Activated CD4-positive, alpha-beta memory T cell treated with anti-CD3 and anti-CD28 coated beads, Interleukin-2, amount 10 ng/mL, durations not matched to agents 7 days and 5 days (primary cell): ENCODE measurements at places on chromosomes 3 and 15.

GRCh38 chr3:169886671-169887070 lies 16.9 kb upstream of the LRRC31 start:
- DNase-seq, result no peak

GRCh38 chr15:57614241-57614640 lies 22.5 kb downstream of the MYZAP start:
- no peak for DNase-seq

DNA sequence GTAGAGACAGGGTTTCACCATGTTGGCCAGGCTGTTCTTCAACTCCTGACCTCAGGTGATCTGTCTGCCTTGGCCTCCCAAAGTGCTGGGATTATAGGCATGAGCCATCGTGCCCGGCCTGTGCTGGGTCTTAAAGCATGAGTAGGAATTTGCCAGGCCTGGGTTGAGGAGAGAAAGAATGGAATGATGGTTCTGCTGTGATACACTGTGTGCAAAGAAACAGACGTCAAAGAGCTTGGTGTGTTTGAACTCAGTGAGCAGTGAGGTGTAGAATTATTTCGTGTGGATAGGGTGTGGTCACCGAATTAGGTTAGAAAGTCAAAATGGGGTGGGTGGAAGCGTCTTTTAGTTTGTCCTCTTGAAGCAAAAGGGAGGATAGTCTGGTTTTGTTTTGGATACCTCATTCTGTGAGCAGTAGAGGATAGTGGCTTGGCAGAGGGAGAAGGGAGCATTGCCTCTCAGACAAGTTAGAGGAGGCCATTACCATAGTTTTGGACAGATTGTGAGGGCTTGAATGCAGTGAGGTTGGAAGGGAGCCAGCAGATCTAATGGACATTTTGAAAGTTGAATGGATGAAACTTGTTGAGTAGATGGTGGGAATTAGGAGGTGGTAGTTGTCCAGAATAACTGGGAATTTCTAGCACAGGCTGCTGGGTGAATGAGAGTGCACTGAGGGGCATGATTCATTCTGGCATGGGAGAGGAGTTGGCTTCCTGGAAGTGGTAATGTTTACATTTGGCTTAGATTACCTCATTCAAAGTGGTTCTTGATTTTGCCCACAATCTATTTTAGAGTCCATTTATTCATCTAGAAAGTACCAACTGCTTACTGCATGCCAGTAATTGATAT lies 27.2 kb downstream of the AKAP13 start:
- DNase-seq, result peak; percentile 37

DNA sequence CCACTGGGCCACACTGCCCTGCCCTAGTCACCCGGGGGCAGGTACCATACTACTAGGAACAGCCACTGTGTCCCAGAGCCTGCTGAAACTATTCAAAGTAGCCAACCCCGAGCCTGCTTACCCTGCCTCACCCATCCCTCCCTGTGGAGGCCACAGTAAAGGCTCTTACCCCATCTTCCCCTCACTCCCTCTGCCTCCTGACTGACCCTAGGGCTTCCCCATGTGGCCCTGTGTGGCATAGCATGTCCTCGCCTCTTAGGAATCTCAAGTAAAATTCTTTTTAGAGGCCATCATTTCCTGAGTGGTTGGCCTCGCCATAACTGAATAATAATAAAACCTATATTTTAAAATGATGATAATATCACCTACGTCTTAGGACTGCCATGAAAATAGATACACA lies 112.2 kb upstream of the SLC6A11 start:
- no peak for DNase-seq

DNA sequence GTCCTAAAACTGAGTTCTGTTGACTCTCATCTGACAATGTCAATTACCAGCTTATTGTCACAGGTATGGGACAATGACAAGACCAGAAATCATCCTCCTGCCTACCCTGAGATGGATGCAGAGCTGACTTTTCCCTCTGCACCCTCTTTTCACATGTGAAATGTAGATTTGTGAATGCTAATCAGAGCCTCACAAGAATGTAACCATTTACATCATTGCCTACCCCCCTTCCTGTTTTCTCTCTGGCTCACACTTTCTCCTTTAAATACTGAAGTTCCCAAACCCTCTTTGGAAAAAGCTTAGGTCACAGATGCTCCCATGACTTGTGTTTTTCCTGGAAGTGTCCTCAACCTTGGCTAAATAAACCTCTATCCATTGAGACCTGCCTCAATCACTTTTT lies 228.2 kb downstream of the MYRIP start:
- no peak for DNase-seq

DNA sequence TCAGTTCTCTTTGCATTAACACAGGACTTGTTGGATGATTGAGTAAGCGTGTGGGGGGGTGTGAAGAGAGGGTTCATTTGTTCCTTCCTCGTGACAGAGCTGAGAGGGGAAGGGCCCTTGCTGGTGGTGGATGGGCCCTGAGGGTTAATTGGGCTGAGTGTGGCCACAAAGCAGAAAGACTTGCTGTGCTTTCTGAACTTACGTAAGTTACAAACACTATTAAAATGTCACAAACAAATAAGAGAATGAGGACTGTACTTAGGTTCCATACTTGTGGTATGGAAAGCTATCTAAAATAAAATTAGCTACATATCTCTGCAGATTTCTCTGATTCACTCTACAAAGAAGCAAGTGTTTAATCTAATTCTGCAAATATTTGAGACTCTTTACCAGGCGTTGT lies 231.3 kb downstream of the LPP start:
- DNase-seq, result no peak

DNA sequence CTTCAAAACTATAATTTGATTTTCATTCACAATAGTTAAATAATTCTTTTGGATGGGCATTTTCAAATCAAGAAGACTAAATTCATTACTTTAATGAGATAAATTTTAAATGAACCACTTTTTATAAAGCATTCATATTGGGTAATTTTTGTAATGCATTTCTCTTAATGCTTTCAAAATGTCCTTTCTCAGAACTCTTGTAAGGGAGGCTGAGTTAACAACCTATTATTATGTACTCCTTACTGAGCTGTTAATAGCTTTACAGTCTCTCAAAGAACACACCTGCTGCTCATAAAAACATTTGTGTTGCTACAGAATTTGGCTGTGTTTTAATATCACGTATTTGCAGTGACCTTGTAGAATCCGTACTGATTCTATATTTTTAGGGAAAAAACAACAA lies 334.0 kb upstream of the ARL6 start:
- DNase-seq, result no peak

DNA sequence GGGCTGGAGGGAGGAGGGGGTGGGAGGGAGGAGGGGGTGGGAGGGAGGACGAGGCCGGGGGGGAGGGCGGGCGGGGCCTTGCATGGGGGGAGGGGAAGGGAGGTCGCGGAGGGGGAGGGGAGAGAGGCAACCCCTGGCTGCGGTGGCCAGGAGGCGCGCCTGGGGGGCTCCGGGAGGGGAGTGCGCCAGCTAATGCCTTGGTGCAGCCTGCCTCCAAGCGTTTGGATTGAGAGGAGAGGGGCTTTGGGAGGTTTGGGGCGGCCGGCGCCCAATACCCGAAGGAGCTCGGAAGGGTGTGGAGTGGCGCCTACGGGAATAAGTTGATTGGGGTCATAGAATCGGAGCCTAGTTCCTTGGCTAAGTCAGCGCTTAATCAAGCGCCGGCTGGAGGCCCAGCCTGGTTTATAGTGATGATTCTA lies 557 bp downstream of the TFG start:
- peak; percentile 41 for DNase-seq

- no peak for DNase-seq
These were observed 603.5 kb downstream of the MECOM start for GRCh38 chr3:169060037-169060436.

- DNase-seq, result no peak
These were observed 640.0 kb downstream of the TUSC7 start for GRCh38 chr3:117349566-117349965.
